Esophagus squamous epithelium (tissue), 5 donors: ENCODE measurements at places on chromosomes 3 and 15.

GRCh38 chr3:55540579-55540978, 53.5 kb upstream of the WNT5A start:
- no peak for DNase-seq

GRCh38 chr3:133829310-133829707, 23.7 kb downstream of the SRPRB start:
- DNase-seq: no peak

GRCh38 chr3:55615694-55616295, 128.7 kb upstream of the WNT5A start:
- DNase-seq: no peak

DNA sequence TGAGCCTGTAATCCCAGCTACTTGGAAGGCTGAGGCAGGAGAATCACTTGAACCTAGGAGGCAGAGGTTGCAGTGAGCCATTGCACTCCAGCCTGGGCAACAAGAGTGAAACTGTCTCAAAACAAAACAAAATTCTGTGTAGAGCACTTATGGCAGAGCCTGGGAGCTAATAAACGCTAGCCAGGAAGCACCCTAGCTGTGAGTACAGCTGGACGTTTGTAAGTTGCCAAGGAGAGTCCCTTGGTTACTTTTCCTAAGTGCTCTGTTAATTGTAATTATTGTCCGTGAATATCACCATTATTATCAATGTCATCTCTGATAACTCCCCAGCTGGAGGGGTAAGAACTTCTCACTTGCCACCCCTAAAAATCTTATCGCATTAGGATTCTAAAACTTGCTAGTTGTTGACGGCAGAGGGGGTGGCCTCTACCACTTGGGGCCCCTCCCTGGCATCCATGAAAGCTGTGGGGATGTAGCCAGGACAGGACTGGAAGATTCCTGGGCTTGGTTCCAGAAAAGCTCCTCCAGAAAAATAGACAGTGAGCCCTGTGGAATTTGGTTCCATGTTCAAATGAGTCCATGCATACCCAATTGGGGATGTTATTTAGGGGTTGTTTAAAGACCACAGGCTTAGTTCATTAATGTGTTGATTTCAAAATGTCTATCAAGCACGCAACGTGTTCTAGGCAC, 9.9 kb upstream of the KLHL25 start:
- no peak for DNase-seq

GRCh38 chr15:52506549-52506948, 22.1 kb downstream of the MYO5A start:
- no peak for DNase-seq

GRCh38 chr15:47908486-47908885, 191.2 kb downstream of the SEMA6D start:
- DNase-seq: no peak

DNA sequence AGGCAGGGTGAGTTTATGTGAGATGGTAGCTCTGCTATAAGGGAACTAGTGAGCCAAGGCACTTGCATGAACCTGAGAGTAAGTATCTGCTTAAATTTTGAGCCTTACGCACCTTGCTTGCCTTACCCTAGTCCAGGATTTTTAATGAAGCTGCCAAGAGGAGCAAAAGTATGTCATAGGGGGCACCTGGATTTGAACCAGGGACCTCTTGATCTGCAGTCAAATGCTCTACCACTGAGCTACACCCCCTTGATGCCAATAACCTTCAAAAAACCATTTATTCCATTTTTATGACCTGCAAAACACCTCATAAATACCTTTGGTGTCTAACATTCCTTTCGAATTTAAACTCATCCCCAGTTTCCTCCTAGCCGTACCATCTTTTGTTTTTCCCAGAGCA, 88.3 kb upstream of the ACP3 start:
- DNase-seq: no peak

DNA sequence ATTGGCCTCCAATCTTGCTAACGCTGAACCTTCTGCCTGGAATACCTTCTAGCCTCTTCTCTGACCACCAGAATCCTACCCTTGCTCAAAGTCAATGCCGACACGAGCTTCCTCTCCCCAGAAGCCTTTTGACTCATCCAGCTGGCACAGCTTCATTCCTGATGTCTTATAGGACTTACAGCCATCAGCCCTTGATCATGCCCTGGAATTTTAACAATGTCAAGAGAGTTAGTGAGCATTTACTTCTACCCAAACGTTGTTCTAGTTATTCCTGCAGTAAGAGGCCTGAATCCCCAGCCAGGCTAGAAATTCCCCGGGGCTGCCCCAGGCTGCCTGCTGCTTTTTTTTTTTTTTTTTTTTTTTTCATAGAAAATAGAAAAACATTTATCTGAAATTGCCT, 3.9 kb downstream of the CYP1A2 start:
- DNase-seq: no peak

- DNase-seq: no peak
These were observed 242.1 kb downstream of the ZIC1 start for GRCh38 chr3:147651107-147651778.

- no peak for DNase-seq
These were observed 36.4 kb upstream of the BOC start for GRCh38 chr3:113174801-113175485.

- DNase-seq: no peak
These were observed 289.6 kb upstream of the LYSMD4 start for GRCh38 chr15:100022806-100023205.

GRCh38 chr3:148711981-148712666, 14.4 kb downstream of the AGTR1 start:
- DNase-seq: no peak

- DNase-seq: no peak
These were observed 26.1 kb downstream of the ATRIP start for GRCh38 chr3:48472673-48472922.

DNA sequence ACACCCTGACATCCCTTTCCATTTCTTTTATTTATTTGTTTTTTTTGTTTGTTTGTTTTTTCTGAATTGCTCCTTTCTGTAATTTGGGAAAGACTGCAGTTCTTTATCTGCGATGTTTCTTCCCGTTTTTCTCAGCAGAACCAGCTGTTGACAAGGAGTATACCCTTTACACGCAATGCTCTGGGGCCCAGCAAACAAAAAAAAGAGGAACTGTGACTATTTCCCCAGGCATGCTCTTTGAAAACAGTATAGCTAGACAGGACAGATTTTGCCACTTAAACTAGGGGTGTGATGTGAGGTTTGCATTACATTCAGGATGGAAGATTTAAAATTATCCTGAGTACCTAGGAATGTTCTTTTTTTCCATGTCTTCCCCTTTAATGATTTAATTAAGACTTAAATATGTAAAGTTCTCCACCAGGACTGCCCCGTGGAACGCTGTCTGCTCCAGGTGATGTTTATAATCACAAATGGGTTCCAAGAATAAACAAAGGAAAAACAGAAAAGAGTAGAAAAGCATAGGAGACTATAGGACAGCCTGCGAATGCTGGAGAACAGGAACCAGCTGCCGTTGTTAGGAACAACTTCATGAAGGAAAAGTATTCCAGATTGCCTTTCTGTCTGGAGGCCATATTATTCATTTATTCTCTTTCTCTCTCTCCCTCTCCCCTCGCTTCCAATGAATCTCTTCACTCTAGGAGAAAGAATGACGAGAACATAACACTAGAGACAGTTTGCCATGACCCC, 43.3 kb downstream of the TGFBR2 start:
- DNase-seq: no peak

- no peak for DNase-seq
These were observed 1.3 kb downstream of the CTNNB1 start for GRCh38 chr3:41200669-41201021.

DNA sequence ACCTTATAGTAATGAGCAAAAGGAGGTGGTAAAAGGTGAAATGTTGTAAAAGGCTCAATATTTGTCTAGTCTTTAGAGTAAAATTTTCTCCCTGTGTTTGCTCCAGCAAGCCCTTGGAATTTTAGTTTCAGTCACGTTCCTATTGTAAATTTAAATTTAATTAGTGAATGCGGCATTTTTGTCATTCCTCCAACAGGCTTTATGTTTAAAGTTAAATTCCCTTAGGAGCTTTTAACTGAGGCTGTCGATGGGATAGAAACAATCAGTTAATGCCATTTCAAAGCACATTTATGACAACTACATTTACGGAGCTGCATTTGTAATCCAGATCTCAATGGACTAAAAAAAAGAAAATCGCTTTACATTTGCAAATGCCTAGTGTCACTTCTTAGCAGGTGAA, 868 bp upstream of the GADL1 start:
- no peak for DNase-seq

DNA sequence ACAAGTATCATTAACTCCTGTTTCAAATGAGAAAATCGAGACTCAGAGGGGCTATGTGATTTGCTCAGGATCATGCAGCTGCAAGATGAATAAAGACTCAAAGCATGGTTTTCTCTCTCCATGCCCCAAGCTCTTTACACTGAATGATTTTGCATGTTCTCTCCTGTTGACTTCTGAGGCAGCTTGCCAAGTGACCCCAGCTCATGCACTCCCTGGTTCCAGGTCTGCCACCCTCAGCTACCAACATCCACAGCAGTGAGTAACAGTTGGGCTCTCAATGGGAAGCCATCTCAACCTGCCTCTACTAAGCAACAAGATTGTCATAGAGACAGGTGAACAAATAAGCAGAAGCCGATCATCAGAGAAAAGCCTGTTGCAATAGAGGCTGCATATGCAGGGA, 116.9 kb upstream of the GADL1 start:
- DNase-seq: no peak

GRCh38 chr3:38049358-38050126, 10.5 kb downstream of the DLEC1 start:
- no peak for DNase-seq

GRCh38 chr3:10554236-10554611, 48.8 kb upstream of the ATP2B2 start:
- DNase-seq: no peak

- DNase-seq: no peak
These were observed 452.6 kb downstream of the ZPLD1 start for GRCh38 chr3:102887431-102887830.

- DNase-seq: no peak
These were observed 5.5 kb downstream of the AP3S2 start for GRCh38 chr15:89888214-89888804.

- no peak for DNase-seq
These were observed 44.0 kb downstream of the GASK1A start for GRCh38 chr3:43023066-43023465.

DNA sequence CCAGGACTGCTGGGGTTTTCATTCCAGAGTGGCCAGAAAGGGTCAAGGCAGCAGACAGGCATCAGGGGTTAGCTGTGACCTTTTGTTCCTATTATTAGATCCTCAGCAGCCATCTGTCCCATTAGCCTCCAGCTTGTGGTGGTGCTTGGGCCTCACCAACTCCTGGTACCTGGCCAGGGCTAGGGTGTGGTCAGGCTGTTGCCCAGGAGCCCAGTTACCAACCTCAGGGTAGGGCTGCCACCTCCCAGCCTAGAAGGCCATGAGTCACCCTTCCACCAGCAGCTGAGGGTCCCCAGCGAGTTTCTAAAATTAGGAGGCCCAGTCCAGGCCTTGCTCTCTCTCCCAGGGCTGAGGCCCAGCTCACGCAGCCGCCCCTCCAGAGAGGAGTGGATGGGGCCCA, 12.2 kb downstream of the TMEM43 start:
- no peak for DNase-seq

- no peak for DNase-seq
These were observed 44.6 kb upstream of the VILL start for GRCh38 chr3:37945807-37946530.

- DNase-seq: no peak
These were observed at the start of gene UBE2Q2 for GRCh38 chr15:75842722-75843677. Gene UBE2Q2 (plus strand): TSS chr15:75843447. CDS start chr15:75843667, 220 bp downstream.

DNA sequence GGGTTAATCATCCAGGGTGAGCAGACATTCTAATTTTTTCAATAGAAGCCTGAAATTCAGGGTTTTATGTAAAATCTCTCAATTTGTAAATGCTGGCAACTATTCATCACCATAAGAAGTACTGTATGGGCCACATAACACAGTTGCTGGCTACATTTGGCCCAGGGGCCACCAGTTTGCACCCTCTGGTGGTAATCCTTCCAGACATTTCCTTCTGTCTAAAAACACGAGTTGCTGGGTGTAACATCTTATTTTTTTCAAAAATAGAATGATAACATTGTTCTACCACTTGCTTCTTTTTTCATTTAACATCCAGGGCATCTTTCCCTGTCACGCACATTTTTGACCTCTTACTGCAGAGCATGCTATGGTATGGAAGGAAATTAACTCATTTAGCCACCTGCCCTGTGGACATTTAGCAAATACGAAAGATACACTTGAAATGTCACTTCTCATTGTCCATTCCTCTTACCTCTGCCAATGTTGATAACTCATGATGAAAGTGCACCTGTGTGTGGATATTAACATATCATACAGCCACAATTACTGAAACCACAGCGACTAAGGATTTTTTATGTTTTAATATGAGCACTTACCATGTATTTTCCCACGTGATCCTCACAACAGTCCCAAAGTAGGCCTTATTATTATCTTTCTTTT, 117.5 kb upstream of the ARHGEF3 start:
- DNase-seq: no peak

DNA sequence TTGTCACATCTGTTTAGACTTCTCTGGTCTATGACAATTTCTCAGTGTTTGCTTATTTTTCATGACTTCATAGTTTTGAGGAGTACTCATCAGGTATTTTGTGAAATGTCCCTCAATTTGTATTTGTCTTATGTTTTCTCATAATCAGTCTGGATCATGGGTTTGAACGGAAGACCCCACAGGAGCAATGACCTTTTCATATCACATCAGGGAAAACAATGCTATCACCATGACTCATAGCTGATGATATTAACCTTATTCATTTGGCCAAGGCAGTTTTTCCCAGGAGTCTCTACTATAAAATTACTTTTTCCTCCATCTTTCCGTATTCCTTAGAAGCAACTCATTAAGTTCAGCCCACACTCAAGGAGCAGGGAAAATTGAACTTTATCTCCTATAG, 32.7 kb downstream of the AADACL2 start:
- no peak for DNase-seq

DNA sequence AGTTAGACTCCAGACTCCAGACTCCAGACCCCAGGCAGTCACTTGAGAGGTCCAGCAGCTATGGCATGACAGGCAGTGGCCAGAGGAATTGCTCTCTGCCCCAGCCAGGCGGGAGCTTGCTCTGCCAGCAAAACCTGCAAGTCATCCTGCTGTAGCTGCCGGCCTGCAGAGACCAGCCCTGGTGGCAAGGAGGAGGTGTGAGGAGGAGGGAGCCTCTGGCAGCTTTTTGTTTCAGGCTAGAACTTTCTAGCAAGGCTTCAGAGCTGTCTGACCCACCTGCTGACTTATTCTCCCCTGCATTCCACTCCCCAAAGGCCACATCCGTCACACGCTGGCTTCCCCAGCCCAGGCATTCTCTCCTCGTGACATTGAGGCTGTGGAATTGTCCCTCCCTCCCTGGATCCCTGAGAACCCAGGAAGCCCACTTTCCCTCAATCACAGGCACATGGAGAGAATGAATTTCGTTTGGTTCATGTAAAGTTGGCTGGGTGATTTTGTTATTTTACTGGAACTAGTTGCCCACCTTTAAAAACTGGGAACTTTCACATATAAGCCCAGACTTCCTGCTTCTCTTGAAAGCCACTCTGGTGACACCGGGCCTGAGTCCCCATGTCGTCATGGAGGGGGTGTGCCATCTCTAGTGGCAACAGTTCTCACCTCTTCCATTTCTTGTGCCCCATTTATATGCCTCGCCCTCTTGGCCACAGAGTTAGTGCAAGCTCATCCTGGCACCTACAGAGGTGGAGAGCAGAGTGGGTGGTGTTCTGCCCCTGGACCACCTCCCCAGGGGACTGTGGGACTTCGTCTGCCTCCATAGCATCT, 82.7 kb downstream of the ABHD5 start:
- DNase-seq: no peak
